Stimulated activated naive B cell treated with anti-CD40 and anti-IgM and Interleukin-4, amounts not matched to agents 10 μg/mL and 1 μg/mL and 100 μg/mL, for 72 hours (primary cell): ENCODE measurements at places on chromosomes 3 and 15.

DNA sequence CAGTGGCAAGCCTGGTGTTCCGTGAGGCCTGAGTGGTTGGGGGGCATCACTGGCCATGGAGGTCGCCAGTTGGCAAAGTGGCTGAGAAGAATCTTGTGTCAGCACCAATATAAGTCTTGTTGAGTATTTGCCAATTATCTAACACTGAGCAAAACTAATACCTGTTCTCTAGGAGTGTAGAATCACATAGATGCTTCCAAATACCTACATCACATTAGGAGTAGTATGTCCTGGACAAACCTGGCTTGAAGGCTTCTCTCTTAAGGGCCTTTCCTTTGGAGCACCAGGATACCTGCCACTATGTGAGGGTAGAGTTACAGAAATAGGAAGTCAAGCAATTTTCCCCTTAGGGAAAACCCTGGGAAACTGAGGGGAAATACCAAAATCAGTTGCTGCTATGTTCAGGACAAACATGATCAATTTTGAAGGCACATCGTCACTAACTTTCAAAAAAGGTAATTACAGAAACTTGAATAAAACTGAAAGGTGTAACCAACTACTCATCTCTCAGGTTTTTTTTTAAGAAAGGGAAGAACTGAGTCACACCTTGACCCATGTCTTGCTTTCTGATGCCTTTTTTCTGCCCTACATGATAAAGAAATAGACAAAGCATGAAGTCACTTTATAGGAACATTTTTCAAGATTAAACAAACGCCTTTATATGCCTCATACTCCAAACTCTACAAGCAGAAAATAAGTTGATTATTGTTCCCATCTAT lies 100.4 kb downstream of the IMPG2 start:
- DNase-seq, result no peak

GRCh38 chr3:197356741-197357140 lies 58.3 kb upstream of the DLG1 start:
- no peak for DNase-seq

GRCh38 chr15:39304931-39305728 lies 275.7 kb upstream of the THBS1 start:
- DNase-seq, result no peak

- DNase-seq, result no peak
Observed at GRCh38 chr15:22795206-22796063, 9.0 kb downstream of the NIPA1 start.

GRCh38 chr3:38314112-38314763 lies 32.1 kb downstream of the SLC22A14 start:
- DNase-seq, result no peak

DNA sequence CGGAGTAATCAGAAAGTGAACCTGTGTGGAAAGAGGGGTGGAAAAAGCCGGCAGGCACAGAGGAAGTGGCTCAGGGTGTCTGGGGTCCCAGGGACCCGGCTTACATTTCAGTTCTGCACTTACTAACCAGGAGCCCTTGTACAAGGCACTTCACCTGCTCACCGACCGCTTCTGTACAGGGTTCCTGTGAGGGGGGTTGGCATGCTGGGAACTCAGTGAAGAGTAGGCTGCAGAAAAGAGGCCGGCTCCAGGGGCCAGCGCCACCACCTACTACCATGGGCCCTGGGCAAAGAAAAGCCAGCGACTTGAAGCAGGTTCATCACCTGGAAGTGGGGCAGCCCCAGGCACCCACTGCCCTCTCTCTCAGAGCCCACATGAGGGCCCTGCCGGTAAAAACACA lies 6.2 kb downstream of the STIMATE start:
- no peak for DNase-seq

DNA sequence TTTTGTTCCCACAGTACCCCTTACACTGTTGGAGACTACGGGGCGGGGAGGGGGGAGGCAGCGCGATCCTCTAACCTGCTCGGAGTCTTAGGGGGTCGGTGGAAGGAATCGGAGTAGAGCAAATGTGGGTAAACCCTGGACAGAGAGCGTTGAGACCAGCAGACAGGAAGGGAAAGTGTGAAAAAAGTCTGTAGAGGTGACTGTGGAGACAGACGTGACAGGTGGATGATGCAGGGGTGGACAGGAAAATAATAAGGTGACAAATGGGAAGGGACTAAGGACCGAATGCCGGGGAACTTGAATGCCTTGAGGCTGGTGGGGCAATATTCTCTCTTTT lies 424 bp downstream of the EAF2 start:
- no peak for DNase-seq
